HEK293T (cell line): ENCODE measurements at places on chromosomes 1 and 21.
A peak's percentile ranks its signal among the peaks of the same experiment; 100 is the strongest.

GRCh38 chr1:25898223-25899015 lies 7.8 kb downstream of the STMN1 start:
- DNase-seq, result no peak

DNA sequence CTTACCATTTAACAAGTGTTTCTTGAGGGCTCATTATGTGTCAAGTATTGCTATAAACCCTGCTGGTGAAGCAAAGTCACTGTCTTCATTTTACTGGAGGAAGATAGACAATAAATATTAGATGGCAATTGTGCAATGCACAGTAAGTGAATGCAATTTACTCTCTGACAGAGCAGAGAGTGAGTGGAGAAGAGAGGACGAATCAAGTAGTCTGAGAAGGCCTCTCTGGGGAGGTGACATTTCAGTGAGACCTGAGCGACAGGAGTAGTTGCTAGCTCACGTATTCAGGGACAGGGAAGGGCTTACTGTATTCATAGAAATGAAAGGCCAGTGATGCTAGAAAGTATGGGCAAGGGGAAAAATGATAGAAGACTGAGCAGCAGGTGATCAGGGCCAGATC lies 1.2 kb upstream of the NMNAT2 start:
- DNase-seq, result no peak

GRCh38 chr1:239353536-239353935 lies 32.8 kb upstream of the CHRM3 start:
- DNase-seq, result no peak

GRCh38 chr1:70025846-70026245 lies 179.5 kb downstream of the LRRC40 start:
- DNase-seq, result no peak

- DNase-seq, result no peak
These were observed 88.2 kb downstream of the ZSCAN20 start for GRCh38 chr1:33560680-33561079.

DNA sequence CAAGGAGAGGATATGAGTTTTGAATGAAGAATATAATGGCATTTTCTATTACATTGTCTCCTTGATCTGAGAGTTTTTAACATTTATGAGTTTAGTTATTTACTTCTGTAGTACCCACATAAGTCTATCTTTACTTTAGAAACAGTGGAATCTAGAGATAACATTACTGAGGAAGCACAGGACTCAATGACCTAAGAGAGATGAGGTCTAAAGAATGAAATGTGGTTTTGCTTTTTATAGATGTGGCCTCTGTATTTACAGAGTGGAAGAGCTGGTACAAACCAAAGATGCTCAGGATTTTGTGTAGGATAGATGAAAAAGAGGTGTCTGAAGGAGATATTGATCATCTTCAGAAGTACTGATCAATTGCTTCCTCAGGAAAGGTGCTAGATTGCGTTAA lies 177.3 kb downstream of the KCTD3 start:
- no peak for DNase-seq

GRCh38 chr1:19798486-19799229 lies 1.1 kb downstream of the TMCO4 start:
- DNase-seq, result no peak

GRCh38 chr21:34609244-34609932 lies 5.5 kb downstream of the RCAN1 start:
- no peak for DNase-seq

GRCh38 chr1:113194846-113195830 lies 122.1 kb downstream of the LRIG2 start:
- DNase-seq, result peak; percentile 3

GRCh38 chr1:240001177-240001740 lies 90.4 kb upstream of the FMN2 start:
- no peak for DNase-seq

DNA sequence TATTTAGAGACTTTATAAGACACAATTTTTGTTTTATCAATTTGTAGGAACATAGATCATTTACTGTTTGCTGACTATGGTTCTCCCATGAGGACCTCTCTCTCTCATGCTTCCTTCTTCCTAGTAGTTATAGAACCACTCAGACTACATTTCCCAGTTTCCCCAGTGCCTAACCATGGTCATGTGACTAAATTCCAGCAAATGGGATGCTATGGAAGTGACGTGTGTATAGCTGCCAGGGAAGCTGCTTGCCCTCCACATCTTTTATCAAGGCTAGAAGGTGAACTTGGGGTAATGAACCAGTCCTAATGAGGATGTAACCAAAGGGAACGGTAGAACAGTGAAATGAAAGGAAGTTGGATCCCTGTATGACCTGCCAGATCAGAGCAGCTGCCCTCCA lies 184.0 kb downstream of the MIS18A start:
- no peak for DNase-seq

GRCh38 chr1:44806704-44807363 lies at the start of gene DYNLT4:
Gene DYNLT4 (minus strand): TSS chr1:44807351. CDS start chr1:44806668, 683 bp downstream.
- no peak for DNase-seq

DNA sequence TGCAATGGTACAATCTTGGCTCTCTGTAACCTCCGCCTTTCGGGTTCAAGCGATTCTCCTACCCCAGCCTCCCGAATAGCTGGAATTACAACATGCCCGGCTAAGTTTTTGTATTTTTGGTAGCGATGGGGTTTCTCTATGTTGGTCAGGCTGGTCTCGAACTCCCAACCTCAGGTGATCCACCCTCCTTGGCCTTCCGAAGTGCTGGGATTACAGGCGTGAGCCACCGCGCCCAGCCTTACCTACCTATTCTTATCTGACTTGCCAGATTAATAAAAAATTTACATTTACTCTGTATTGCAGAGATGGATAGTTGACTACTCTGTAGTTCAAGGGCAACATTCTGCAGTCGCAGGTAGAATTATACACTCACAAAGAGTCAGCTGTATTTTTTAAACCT lies 359.6 kb downstream of the KCTD3 start:
- no peak for DNase-seq

DNA sequence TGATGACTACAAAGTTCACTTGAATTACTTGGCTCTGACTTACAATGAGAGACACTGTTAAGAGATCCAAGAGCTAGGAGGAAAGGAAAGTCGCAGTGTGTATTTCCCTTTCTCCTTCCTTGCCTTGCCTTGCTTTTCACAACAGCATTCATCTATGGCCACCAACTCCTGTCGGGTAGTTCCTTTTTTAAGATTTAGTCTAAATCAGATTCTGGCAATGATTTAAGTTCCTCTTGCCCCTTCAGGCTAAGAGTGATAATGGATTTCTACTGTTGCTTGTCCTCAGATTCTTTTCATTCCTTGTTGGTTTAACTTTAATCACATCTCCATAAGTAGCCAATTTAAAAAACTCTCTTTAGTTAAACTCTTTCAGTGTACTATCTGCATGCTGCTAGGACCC lies 91.9 kb downstream of the GTF2B start:
- no peak for DNase-seq

- DNase-seq, result no peak
These were observed 104.0 kb downstream of the ROR1 start for GRCh38 chr1:63877816-63878215.

GRCh38 chr1:89347296-89347695 lies 16.6 kb upstream of the GBP6 start:
- no peak for DNase-seq

DNA sequence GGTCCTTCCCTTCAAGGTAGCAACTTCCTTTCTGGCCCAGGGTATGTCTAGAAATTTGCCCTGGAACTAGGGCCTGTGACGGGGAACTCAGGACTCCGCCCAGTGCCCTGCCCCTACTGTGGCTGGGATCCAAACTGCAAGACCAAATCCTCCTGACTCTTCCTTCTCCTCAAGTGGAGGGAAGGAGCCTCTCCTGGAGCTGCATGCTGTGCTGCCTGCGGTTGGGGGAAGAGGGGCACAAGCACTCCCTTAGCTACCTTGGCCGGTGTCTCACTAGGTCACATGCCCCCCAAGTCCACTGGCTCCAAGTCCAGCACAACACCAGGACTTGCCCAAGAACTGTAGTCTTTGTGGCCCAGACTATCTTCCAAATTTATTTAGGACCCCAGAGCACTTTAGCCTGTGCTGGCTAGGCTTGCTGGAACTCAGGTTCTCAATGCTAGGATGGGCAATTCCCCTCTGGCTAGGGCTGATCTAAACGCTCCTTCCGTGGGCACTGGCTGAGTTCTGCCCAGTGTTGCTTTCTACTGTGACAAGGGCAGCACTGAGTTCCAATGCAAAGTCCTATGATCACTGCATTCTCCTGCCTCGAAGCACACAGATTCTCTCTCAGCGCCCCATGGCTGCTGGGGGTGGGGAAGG lies 12.2 kb downstream of the ADSS2 start:
- DNase-seq, result no peak

DNA sequence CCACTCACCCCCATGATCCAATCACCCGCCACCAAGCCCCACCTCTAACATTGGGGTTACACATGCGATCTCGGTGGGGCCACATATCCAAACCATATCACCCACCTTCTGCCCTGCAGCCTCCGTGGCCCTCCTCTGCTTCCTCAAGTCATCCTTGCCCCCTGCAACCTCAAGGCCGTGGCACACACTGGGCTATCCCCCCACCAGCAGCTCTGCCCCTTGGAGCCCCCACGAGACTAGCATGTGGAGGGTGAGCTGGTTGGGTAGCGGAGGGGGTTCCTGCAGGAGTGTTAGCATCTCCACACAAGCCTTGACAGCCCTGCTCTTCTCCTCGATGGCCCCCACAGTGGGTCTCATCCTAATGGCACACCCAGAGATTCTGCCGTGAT lies 100.8 kb downstream of the TOMM20 start:
- DNase-seq, result no peak

- DNase-seq, result no peak
These were observed 7.5 kb downstream of the ST6GALNAC3 start for GRCh38 chr1:76082062-76082461.

- DNase-seq, result no peak
These were observed 53.8 kb downstream of the LYPLAL1 start for GRCh38 chr1:219227360-219228057.

- no peak for DNase-seq
These were observed 734 bp downstream of the PTPN22 start for GRCh38 chr1:113870778-113871177.

DNA sequence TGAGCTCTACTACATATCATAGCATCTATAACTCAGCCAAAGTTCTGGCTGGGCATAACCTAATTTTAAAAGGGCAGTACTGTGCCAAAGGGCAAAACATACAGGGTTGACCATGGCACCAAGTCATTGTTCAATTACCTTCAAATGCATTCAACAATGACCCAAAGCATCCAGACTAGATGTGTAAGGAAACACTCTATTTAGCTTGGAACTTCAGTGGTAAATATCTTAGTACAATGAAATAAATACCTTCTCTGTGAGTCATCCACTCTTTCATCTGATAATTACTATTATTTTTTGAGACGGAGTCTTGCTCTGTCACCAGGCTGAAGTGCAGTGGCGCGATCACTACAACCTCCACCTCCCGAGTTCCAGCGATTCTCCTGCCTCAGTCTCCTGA lies 70.0 kb downstream of the NVL start:
- no peak for DNase-seq

DNA sequence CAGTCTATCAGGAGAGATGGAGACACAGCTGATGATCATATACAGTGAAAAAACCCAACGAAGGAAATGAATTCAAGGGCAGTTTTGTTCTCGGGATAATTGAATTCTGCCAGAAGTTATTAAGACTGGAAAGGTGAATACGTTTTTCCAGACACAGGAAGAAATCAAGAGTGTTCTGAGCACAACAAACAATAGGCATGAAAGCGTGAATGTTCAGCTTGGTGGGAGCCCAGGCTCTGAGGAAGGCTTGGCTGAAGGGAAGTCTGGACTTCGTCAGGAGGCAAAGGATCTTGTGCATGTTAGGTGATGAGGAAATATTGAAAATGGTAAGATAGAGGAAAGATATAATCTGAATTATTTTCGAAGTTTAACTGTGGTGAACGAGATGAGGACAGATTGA lies 50.4 kb downstream of the CYYR1 start:
- DNase-seq, result no peak

DNA sequence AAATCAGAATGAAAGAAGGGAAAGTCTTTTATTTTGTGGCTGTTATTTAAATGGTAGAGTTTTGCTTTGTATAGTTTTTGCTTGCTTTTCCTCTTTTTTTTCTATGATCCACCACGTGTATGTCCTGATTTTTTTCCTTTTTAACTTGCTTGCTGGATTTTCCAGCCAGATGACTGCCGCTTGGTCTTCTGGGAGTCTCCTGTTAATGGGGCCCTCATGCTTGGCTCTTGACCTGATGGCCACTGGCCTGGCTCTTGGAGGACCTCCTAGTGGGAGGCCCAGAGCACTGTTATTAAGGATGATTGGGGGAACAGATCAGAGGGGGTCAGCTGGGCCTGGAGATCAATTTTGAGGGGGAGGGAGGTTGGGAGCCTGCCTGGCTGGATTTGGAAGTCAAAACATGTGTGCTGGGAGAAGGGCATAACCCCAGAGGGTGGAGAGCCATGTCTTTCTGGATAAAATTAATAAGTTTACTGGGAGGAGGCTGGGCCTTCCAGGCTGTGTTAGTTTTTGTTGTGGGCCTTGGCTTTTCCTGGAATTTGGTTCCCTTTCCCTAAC lies 1.2 kb downstream of the FGGY start:
- no peak for DNase-seq

- DNase-seq, result no peak
These were observed 534.0 kb downstream of the NPHP4 start for GRCh38 chr1:5458248-5458647.

- DNase-seq, result no peak
These were observed 73.4 kb downstream of the SCCPDH start for GRCh38 chr1:246797597-246797996.

DNA sequence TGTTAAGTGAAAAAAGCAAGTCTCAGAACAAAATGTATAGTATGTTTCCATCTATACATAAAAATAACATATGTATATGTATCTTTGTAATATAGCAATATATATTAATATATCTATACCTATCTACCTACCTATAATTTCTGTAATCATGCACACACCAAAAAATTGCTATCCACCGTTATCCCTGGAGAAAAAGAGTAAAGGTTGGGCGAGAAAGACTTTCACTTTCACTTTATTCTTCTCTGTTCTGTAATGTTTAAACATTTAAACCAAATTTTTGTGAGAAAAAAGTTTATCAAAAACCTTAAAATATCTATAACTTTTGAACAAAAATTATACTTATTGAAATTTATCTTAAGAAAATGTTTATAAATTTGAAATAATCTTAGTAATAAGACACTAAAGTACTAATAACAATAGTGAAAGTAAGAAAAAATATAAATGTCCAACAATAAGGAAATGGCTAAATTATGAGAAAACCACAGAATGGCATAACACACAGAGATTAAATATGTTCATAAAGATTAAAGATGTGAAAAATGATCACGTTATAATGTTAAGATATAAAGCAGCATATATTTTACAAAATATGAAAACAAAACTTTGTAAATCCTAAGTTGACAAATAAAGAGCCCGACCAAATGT lies 74.0 kb upstream of the LRRC53 start:
- no peak for DNase-seq

DNA sequence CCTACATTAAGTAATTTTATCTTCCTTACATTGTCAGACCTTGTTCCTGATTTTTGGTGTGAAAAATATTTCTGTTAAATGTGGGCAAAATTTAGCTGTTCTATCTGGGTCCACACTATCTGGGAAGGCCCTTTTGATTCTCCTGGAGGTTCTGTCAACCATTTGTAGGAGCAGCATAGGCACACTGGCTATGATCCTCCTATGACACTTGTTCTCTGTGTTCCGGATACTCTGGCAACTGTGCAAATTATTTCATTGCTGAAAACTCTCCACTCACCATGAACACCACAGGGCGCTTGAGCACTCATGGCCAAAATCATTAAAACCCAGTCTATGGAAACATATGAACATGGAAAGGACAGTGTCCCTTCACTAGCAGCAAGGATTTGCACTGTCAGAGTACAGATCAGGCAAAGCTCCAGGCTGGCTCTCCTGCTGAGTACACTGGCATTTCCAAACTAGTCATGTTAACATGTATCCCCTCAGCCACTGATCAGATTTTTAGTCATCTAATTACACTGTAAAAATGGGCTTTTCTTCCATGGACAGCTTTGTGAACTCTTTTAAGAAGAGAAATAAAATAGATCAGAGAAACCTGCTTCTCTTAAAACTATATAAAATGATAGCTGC lies 43.9 kb upstream of the SGIP1 start:
- no peak for DNase-seq
